ENCODE measurements at places on chromosomes 2 and 18.

DNA sequence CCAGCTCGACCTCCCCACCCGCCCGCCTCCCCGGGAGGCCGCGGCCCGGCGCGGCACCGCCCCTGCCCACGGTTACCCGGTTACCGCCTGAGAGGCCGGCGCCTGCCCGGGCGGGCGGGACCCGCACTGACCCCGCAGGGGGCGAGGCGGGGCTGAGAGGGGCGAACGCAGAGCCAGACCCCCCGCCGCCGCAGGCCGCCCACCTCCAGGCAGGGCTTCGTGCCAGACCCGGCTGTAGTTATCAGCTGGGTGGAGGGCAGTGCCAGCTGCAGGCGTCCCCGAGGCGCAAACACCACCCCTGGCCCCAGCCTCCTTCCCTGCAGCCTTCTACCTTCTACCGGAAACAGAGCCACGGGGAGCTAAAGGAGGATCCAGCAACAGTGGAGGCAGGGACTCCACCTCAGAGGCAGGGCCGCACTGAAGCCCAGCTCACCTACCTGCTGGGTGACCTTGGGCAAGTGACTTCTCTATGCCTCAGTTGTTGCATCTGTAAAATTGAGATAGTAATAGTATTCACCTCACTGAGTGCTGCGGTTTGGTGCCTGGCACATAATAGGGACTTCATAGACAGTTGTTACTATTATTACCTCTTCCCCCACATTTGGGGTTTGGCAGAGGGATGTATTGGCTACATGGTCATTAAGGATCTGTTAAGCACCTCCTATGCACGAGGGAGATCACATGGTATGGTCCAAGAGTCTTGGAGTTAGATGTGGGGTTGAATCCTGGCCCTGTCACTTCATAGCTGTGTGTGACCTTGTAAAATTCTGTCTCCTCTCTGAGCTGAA lies 231.6 kb upstream of the SMAD2 start:
- DNase-seq: no peak

GRCh38 chr2:228652366-228652765 lies 470.9 kb upstream of the SPHKAP start:
- DNase-seq: no peak

DNA sequence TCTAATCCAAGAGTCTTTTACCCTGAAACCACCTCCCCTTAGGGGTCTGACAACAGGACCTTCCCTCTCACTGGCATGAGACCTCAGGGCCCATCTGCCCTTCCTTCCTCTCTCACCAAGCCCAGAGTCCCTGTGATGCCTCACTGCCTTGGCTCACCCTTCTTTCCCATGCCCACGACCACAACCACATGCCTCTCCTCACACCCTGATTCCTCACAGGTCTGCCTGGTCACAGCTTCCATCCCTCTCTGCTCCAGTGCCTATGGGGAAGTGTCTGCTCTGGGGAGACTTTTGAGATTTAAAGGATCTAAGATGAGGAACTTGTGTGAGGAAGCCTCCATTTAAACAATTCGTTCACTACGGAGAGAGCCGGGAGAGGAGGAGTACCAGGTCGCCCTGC lies 98.9 kb upstream of the SH3BP4 start:
- no peak for DNase-seq

DNA sequence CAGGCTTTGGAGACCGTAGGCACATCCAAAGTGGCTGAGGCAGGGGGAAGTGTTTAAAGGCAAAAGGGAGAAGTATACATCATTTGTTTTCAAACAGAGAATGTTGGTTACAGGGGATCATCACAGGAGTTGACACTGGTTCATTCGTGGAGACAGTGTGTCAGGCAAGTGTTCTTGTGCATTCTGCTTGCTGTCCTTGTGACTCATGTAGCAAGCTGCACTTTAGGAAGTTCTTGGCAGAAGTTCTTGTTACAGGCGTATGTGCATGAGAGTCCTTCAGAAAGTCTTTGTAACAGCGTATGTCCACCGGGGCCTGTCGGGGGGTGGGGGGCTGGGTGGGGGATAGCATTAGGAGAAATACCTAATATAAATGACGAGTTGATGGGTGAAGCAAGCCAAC lies 36.5 kb upstream of the B4GALT6 start:
- DNase-seq: no peak

DNA sequence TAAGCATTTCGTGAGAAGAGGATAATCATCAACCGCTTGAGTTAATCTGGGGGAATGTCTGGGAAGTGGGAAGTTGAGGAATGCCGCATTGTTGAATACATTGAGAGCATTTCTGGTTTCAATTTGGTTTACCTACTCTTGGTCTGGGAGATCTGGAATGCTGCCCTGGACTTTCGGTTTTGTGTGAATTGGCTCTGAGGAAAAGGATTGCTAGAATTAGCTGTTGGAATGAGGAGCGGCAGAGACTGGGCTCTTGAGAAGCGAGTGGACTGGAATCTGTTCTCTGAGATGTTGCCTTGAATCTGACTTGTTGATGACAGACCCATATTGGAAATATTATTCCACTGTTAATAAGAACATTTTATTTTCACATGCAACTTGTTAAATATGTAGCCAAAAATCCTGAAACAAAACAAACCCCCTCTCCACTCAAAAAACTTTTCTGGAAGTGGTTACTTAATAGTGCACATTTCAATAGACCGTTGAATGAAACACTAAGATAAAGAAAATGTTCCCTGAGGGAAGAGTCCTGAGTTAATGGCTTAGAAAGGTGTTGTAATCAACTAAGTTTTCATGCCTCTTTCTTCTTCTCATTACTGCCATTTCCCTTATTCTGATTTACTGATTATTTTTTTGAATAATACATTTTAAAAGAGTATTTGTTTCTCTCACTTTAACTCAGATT lies 50.8 kb downstream of the PTPRM start:
- DNase-seq: no peak

DNA sequence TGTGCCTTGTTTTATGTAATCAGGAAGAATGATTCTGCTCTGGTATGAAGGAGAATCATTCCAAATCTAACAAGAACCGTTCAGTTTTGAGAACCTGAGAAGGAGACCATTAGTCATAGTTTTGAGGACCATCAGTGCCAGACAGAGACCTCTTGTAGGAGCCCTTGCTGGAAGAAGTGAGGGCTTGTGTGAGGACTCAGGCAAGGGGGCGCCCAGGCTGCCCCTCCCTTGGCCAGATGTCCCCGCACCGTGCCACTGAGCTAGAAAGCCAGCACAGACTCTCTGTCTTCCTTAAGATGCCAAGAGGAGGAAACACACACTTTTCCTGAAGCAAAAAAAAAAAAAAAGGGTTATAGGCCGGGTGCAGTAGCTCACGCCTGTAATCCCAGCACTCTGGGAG lies 55.7 kb upstream of the SLC39A10 start:
- no peak for DNase-seq

DNA sequence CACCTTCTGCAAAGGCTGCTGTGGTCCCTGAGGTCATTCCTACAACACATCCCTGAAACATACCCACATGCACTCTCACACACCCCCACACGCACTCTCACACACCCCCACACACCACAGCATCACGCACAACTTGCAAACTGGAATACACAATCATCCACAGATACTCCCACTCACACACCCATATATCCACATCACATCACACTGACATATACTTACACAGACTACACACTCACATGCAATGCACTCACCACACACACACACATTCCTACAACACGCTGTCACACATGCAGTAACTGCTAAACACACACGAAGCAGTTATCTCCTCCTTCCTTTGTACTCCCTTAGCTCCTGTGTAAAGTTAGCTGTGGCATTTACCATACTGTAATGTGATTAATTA lies 57.1 kb upstream of the PKDCC start:
- no peak for DNase-seq

- no peak for DNase-seq
Observed at GRCh38 chr2:128158176-128158575, 67.2 kb downstream of the UGGT1 start.

DNA sequence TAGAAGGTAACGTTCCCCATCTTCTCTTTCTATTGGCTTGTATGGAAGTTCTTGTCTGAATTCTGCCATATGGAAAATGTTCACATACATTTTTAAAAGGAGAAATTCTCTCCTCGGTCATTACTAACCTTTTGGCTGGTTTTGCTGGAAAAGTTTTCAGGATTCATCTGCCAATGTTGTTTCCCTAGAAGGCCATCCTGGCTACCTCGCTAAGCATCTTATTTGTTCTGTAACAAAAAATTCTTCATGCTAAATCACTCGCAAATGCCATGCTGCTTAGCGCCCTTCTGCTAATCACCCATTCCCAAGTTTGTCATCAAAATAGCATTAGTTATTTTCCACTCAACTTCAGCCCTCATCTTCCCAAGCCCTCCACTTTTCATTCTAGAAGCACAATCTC lies 262.0 kb downstream of the SLC8A1 start:
- DNase-seq: no peak

- no peak for DNase-seq
Observed at GRCh38 chr18:61546590-61546989, 213.4 kb downstream of the CDH20 start.

GRCh38 chr2:136402281-136402680 lies 284.3 kb upstream of the CXCR4 start:
- no peak for DNase-seq

DNA sequence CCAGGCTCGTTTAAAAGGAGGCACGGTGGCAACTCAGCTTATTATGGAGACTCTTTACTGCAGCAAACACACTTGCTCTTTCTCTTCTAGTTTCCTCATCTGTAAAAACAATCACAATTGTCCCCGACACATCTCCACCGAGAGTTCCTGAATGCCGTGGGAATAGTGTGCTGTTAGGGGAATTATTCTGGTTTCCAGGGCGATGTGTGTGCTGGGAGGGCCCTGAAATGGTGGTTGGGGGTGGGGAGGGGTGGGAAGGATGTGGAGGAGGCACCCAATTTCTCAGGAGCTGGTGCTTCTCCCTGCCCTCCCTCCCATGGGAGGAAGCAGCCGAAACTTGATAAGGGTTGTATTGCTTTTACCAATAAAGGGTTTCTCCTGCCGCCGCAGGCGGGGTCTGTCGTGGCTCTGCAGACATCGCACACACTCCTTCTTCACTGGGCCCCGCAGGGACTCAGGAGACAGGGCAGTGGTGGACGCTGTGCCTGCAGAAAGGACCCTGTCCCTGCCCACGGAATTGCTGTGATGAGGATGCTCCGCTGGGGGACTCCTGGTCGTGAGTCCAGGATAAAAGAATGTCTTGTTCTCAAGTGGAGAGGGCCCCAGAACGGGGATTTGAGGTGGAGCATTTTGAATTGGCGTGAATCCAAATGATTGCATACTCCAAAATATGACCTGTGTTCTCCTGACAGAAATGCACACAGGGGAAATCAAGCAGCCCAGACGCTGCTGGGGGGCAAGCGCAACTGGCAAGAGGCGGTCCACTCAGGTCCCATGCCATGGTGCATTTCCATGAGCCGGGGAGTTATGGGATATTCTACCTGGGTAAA lies 119.2 kb downstream of the ACKR3 start:
- DNase-seq: no peak

- DNase-seq: no peak
Observed at GRCh38 chr2:166539340-166540162, 45.5 kb upstream of the SCN7A start.

GRCh38 chr2:10654069-10654468 lies 35.7 kb downstream of the NOL10 start:
- no peak for DNase-seq

DNA sequence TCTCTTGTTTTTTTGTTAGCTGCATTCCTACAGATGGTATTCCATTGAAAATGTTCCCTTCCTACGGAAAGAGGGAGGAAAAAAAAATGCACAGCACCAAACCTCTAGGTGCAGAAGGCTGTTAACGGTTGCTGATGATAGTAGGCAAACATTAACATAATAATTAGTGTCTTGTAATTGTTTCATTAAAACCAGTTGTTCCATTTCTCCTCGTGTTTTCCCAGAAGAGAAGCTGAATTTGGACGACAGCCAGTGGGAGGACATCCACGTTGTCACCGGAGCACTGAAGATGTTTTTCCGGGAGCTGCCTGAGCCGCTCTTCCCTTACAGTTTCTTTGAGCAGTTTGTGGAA lies 494.7 kb downstream of the ARHGAP15 start:
- DNase-seq: no peak

- no peak for DNase-seq
Observed at GRCh38 chr2:132721938-132722337, 51.9 kb upstream of the LYPD1 start.

GRCh38 chr2:67313536-67313935 lies 83.6 kb upstream of the ETAA1 start:
- no peak for DNase-seq

- no peak for DNase-seq
Observed at GRCh38 chr2:181348107-181348837, 108.9 kb upstream of the ITGA4 start.

DNA sequence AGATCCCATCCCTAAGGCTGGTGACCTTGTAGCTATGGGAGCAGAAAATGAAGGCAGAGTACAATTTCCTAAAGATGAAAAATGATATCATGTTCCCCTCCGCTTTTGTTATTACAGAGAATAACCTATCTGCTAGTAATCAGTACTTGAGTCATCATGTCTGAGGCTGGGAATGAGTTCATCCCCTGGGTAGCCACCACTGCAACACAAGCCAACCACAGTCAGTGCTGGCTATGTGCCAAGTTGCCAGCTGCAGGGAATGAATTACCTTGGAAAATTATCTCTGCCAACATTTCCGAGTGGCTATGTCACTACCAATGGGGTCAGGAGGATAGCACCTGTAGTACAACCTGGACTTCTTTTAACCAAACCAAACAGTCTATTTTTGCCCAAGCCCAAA lies 1094.7 kb upstream of the DDX18 start:
- DNase-seq: no peak
